MCF 10A (cell line): ENCODE measurements at places on chromosomes 5 and 9.

DNA sequence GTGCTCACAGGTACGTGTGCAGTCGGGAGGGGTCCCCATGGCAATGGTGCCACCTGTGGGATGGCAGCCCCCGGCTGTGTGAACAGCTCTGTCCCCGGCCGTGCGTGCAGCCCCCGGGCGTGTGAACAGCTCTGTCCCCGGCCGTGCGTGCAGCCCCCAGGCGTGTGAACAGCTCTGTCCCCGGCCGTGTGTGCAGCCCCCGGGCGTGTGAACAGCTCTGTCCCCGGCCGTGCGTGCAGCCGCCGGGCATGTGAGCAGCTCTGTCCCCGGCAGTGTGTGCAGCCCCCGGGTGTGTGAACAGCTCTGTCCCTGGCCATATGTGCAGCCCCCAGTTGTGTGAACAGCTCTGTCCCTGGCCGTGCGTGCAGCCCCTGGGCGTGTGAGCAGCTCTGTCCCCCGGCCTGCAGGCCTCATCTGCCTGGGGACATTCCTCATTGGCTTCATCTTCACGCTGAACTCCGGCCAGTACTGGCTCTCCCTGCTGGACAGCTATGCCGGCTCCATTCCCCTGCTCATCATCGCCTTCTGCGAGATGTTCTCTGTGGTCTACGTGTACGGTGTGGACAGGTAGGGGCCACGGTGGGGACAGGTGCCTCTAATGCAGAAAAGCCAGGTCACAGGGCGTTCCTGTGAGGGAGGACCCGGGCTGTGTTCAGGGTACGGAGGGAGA lies 5.9 kb upstream of the SLC6A18 start:
- no peaks in the 10 kb centered on the region for H3K4me1 ChIP-seq
- no peaks in the 10 kb centered on the region for H3K36me3 ChIP-seq
- H3K27me3 ChIP-seq, result no peaks in the 10 kb centered on the region
- H3K4me3 ChIP-seq, result no peak overlapping the region

DNA sequence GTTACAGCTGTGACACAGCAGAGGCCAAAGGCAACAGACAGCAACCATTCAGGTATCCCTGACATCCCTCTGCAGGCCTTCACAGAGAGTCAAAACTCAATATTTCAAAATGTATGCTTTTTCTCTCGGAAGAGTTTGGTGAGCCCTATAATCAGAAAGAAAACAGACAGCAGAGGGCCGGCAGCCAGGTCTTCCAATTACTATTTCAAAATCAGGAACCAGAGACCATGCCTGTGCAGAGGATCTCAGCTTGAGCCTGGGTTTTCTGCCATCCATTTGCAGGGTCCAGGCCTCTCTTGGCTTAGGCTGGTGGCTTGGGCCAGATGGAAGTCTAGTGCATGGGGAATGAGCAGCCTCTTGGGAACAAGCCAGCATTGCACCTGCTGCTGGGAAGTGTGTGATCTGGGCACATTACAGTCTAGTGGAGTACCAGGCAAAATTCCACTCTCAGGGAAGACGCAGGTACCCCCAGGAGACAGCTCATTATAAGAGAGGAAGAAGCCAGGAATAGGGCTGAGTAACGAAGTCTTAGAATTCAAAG lies 231.3 kb downstream of the ENC1 start:
- H3K27me3 ChIP-seq, result no peaks in the 10 kb centered on the region
- H3K4me1 ChIP-seq, result peaks cover 8% of the 10 kb centered on the region
- H3K36me3 ChIP-seq, result no peaks in the 10 kb centered on the region
- no peak overlapping the region for H3K27ac ChIP-seq

GRCh38 chr5:89282554-89283510 lies 399.8 kb upstream of the MEF2C start:
- H3K4me3 ChIP-seq, result no peak overlapping the region
- H3K36me3 ChIP-seq, result no peaks in the 10 kb centered on the region
- peaks cover 29% of the 10 kb centered on the region for H3K4me1 ChIP-seq
- no peak overlapping the region for H3K27ac ChIP-seq
- H3K27me3 ChIP-seq, result no peaks in the 10 kb centered on the region

- H3K36me3 ChIP-seq, result peaks cover 6% of the 10 kb centered on the region
- H3K27ac ChIP-seq, result no peak overlapping the region
- H3K27me3 ChIP-seq, result no peaks in the 10 kb centered on the region
- no peaks in the 10 kb centered on the region for H3K4me1 ChIP-seq
- no peak for DNase-seq
These were observed 972.4 kb upstream of the ACO1 start for GRCh38 chr9:31412081-31412480.

- peak; percentile 52 for DNase-seq
- peaks cover 8% of the 10 kb centered on the region for H3K4me1 ChIP-seq
- H3K27me3 ChIP-seq, result no peaks in the 10 kb centered on the region
- no peak overlapping the region for H3K4me3 ChIP-seq
These were observed 48.3 kb upstream of the IRX4 start for GRCh38 chr5:1930880-1931603.

- H3K4me3 ChIP-seq, result no peak overlapping the region
- H3K27ac ChIP-seq, result no peak overlapping the region
- H3K4me1 ChIP-seq, result no peaks in the 10 kb centered on the region
- DNase-seq, result peak; percentile 45
- no peaks in the 10 kb centered on the region for H3K36me3 ChIP-seq
These were observed 41.6 kb downstream of the ADAMTS12 start for GRCh38 chr5:33850100-33850594.

GRCh38 chr5:151475388-151475787 lies 28.0 kb downstream of the SLC36A1 start:
- no peaks in the 10 kb centered on the region for H3K27me3 ChIP-seq
- H3K36me3 ChIP-seq, result peaks cover 20% of the 10 kb centered on the region
- H3K4me1 ChIP-seq, result no peaks in the 10 kb centered on the region
- DNase-seq, result no peak
- H3K27ac ChIP-seq, result no peak overlapping the region
- no peak overlapping the region for H3K4me3 ChIP-seq

DNA sequence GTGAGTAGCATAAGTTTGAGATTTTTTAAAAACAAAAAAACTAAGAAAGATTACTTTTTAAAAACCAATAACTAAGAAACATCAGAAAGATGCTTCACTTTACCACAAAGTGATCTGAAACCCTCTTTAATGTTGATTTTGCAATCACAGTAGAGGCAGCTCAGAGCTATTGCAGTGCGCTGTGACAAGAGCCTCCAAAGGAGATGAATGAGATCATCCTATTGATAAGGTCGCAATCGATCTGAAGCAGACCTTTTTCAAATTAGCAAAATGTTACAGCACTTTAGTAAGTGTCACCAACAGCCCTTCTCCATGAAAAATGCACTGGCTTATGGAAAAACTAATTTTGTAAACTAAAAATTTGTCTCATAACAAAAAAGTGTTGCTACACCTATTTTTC lies 284.6 kb upstream of the EFNA5 start:
- no peaks in the 10 kb centered on the region for H3K4me1 ChIP-seq
- no peaks in the 10 kb centered on the region for H3K27me3 ChIP-seq
- no peak for DNase-seq
- no peaks in the 10 kb centered on the region for H3K36me3 ChIP-seq
- H3K4me3 ChIP-seq, result no peak overlapping the region

DNA sequence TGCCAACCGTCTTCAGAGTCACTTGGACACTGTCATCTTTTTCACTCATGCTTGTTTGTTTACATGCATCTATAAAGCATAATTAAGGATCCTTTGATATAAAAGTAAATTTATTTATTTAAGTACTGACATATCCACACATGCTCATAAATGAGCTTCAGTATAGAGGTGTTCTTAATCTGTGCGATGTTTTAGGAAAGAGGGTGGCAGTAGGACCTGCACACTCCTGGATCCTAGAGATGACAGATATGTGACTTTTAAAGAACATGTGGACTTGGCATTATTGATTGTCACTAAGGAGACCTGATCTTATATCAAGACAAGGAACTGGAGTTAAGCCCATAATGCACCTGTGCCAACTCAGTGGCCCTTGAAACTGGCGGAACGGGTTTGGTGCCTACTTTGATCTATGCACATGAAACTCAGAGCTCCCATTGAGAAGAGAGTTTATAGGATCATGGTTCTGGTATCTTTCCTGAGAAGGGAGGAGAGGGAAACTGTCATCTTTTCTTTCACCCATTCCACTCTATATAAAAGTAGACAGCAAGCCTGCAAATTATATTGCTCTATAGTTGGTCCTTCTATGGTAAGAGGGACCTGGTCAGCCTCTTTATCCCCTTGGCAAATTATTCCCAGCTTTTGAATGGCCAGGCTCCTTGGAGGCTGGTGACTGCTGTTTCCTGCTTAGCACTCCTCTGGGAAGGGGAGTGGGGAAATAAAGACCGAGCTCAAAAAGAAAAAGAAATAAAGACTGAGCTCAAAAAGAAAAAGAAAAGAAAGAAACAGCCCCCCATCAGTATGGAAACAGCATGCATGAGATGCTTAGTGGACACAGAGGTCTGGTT lies 57.8 kb upstream of the LIFR start:
- H3K36me3 ChIP-seq, result no peaks in the 10 kb centered on the region
- no peaks in the 10 kb centered on the region for H3K4me1 ChIP-seq
- no peak for DNase-seq
- H3K27ac ChIP-seq, result no peak overlapping the region
- no peak overlapping the region for H3K4me3 ChIP-seq

DNA sequence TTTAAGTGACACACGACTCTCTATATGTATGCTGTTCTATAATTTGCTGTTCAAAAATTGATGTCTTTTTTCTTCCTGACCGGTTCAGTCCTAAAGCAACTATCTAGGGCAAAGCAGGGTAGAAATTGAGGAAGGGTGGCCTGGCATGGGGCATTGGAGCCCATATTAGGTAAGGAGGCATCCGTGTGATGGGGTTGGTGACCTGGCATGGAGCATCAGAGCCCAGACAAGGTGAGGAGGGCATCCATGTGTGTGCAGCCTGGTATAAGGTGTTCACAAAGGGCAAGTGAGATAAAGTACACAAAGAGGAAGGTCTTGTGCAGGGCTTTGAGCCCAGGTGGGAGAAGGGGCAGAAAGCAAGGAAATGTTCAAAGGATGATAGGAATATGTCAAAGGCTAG lies 104.9 kb downstream of the PAM start:
- H3K27me3 ChIP-seq, result no peaks in the 10 kb centered on the region
- no peak overlapping the region for H3K27ac ChIP-seq
- no peak overlapping the region for H3K4me3 ChIP-seq
- no peaks in the 10 kb centered on the region for H3K36me3 ChIP-seq
